Astrocyte (in vitro differentiated cells and primary cell): ENCODE measurements at places on chromosomes 7 and 10. TPM values are rescaled to one million over a fixed set of nuclear protein-coding genes. Genes with fewer than 3 reads are reported as not detected.
A peak's percentile ranks its signal among the peaks of the same experiment; 100 is the strongest.

DNA sequence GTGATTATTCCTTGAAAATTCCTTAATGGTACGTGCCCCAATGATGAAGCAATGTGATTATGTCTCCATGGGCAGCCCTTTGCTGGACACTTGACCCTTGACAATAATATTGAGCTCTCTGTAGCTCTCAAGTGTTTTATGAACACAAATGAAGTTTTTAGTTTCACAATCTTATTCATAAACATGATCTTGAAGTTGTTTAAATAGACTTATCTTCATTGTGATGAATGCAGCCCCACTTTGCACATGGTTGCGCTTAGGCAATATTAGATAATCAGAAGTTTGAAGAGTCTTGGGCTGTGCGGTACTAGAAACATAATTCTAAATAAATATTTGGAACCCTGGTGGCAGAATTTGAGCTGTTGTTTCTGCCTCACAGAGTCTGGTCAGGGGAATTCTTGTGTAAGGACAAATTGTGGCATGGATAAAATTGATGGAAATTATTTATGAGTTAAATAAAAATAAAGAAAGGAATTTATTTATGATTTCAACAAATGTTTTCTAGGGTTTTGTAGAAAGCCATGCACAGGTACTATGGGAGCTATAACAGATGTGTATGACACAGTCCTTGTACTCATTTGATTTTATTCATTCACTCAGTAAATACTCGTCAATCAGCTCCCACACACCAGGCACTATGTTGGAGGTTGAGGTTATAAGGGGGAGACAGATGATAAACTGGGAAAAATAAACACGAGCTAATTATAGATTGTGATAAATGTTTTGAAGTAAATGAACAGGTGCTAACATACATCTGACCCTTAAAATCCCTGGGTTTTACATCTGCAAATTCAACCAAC, 217.9 kb downstream of the GALNT17 start:
- no peak overlapping the region for H3K27ac ChIP-seq
- no peak overlapping the region for H3K4me3 ChIP-seq
- no peaks in the 10 kb centered on the region for H3K36me3 ChIP-seq

DNA sequence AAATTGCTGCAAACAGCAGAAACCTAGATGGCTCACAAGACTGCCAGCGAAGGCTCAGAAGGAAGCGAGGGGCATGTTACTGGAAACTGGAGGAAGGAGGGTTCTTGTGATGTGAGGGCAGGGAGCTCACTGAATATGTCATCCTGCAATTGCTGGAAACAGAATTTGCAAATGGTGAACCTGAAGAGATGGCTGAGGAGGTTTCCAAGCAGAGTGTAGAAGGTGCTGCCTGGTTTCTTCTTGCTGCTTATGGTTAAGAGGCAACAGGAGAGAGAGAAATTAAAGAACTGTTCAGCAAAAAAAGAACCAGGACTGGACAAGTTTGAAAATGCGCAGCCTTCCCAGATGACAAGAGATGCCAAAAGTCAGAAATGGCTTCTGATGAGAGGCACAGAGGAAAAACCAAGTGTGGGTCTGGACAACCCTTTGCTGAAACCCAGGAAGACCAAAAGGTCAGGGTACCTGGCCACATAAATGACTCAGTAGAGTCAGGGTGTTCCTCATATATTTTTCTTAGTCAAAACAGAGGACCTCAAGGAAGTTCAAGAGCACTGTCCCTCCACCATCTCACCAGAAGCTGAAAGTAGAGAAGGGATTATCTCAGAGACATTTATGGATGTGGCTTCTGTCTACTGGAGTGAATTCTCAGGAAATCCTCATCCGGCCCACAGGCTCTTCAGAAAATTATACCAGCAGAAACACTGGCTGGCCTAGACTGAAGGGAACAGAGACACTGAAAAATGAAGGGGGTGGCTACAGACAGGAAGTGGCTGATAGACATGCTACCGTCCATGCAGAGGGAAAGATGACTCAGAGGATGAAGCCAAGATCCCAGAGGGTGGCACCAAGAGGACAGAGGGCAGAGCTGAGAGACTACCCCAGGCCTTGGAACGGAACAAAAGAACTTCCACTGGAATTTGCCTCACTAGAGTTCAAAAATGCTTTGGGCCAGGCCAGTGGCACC, 10.1 kb downstream of the PAPOLB start:
- no peak overlapping the region for H3K27ac ChIP-seq
- no peaks in the 10 kb centered on the region for H3K27me3 ChIP-seq
- no peaks in the 10 kb centered on the region for H3K4me1 ChIP-seq
- H3K4me3 ChIP-seq = no peak overlapping the region

SKAP2 gene
- 10.1 and 17.3 TPM in 2 replicates for total RNA-seq

DNA sequence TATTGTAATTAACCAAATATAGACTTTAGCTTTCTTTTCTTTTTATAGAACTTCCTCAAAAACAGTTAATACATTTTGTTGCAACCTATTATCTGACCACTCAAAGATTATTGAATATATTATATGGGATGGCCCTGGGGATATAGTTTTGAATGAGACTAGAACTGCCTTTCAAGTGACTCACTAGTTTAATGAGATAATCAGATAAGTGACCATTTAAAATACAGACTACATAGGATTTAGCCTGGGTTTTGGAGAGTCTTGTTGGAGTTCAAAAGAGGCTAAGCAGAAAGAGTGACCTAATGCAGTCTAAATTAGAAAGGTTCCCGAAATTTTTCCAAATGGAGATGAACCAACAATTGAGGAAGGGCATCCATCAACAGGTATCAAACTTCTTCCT, 305.2 kb upstream of the ETV1 start:
- H3K36me3 ChIP-seq = no peaks in the 10 kb centered on the region
- no peaks in the 10 kb centered on the region for H3K27me3 ChIP-seq
- H3K27ac ChIP-seq = no peak overlapping the region
- DNase-seq = no peak
- H3K4me3 ChIP-seq = no peak overlapping the region
- H3K4me1 ChIP-seq = no peaks in the 10 kb centered on the region

GRCh38 chr7:44967571-44968446, 11.0 kb downstream of the MYO1G start:
- H3K4me1 ChIP-seq = peaks cover 2% of the 10 kb centered on the region
- H3K27me3 ChIP-seq = no peaks in the 10 kb centered on the region
- no peak overlapping the region for H3K27ac ChIP-seq
- H3K36me3 ChIP-seq = no peaks in the 10 kb centered on the region
- no peak for DNase-seq
- no peak overlapping the region for H3K4me3 ChIP-seq

DNA sequence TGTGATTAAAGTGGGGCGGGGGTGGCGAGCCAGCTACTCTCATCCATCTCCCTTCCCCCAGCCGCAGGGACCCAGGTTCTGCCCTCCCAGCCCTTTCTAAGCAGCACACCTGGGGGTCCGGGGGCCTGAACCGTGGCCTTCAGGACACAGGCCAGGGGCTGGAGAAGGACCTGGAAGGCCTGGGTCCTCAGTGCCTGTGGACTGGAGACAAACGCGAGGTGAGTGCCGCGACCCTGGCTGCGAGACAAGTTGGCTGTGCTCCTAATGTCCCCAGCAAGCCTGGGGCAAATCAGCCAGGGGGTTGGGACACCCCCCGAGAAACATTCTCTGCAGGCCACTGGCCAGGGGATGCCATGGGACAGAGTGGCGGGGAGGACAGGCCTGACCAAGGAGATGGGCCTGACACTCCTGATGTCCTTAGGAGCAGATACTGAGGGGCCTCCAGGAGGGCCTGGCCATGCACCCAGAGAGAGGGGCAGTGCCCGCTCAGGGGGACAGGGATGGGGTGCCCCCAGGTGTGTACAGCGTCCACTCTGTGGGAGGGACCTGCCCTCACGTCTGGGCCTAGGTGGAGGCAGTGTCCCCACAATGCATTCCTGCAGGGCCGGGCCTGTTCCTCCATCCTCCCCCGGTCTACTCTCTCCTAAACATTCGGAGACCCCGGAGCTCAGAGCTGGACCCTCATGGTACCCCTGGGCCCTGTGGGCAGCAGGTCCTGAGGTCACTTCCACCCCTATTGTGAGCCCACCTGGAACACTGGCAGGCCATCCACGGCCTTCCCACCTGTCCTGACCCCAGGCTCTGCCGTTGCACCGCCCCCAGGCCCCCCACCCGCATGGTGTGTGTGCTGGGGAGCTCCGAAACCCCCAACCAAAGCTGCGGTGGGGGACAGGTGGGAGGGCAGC, 13.1 kb downstream of the BRAT1 start:
- no peaks in the 10 kb centered on the region for H3K36me3 ChIP-seq
- H3K4me3 ChIP-seq = no peak overlapping the region
- no peaks in the 10 kb centered on the region for H3K4me1 ChIP-seq
- no peaks in the 10 kb centered on the region for H3K27me3 ChIP-seq
- no peak for DNase-seq

DNA sequence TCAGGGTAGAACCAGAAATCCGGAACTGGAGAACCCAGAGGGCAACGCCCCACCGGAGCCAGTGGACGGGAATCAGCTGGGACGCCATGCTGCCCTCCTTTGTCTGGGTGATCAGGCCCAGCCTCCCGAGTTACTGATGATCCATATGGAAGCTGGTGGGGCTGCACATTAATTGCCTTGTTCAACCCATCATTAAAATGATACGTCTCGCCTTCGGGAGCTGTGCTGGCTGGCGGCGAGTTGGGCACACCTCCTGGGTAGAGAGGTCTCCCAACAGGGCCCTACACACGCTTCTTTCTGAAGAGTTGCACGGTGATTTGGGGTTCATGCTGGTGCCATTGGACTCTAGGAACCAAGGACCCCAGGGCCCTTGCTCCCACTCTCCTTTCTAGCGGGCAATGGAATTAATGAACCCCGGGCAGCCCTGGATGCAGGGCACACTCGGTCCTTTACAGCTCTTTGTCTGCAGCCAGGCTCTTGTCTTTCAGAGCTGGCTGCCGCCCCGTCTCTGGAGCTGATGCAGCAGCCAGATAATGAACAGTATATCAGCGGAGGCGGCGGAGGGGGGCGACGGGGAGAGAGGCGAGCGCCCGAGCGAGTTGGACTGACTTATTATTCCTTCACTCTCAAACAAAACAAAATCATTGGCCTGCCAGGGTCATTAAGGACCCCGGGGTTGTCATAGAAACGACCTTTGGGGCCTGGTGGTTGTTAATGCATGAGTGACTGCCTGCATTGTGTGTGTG, 412.2 kb upstream of the ZMIZ1 start:
- H3K4me1 ChIP-seq = peaks cover 17% of the 10 kb centered on the region
- H3K27me3 ChIP-seq = peaks cover 2% of the 10 kb centered on the region
- no peaks in the 10 kb centered on the region for H3K36me3 ChIP-seq
- H3K4me3 ChIP-seq = no peak overlapping the region
- no peak overlapping the region for H3K27ac ChIP-seq
- peak; percentile 48 for DNase-seq

DNA sequence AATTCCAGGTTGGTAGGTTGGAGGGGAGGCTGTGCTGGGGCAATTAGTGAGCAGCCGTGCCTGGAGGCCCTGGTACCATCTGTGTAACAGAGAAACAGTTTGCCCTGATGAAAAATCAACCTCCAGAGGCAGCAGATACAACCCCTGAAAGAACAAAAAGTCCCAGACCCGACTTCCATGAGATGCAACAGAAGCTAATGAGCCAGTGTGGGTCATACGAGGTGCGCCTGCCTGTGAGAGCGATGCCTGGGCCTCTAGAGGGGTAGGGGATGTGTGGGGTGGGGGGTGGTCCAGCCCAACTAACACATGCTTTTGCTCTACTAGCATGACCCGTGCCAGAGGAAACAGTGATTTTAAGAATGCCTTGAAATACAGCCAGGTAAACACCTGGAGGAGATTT, 39.3 kb downstream of the CELF2 start:
- H3K36me3 ChIP-seq = no peaks in the 10 kb centered on the region
- no peaks in the 10 kb centered on the region for H3K4me1 ChIP-seq
- no peak for DNase-seq
- no peaks in the 10 kb centered on the region for H3K27me3 ChIP-seq

DNA sequence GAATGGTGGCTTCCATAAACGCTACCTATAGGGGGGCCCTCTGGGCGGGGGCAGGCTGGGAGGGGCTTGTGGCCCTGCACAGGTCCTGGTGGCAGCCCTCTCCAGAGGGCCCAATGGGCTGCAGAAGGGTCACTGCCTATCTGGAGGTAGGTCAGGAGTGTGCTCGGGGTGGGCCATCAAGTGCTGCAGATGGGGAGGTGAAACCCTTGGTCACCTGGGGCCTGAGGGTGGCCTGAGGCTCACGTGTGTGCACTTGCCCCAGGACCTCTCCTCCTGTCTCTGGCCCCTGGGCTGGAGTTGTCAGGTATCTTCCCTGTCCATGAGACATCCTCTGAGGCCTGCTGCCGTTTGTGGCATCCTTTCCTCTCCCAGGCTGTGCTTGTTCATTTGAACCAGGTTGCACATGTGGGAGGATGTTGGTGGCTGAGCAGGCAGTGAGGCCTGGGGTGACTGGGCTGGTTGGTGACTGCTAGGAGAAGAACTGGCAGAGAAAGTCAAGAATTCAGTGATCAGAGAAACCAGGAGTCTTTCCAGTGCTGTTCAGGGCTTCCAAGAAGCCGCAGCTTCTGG, 21.1 kb upstream of the SH2D4B start:
- peaks cover 59% of the 10 kb centered on the region for H3K36me3 ChIP-seq
- H3K27ac ChIP-seq = no peak overlapping the region
- DNase-seq = no peak
- H3K27me3 ChIP-seq = no peaks in the 10 kb centered on the region

DNA sequence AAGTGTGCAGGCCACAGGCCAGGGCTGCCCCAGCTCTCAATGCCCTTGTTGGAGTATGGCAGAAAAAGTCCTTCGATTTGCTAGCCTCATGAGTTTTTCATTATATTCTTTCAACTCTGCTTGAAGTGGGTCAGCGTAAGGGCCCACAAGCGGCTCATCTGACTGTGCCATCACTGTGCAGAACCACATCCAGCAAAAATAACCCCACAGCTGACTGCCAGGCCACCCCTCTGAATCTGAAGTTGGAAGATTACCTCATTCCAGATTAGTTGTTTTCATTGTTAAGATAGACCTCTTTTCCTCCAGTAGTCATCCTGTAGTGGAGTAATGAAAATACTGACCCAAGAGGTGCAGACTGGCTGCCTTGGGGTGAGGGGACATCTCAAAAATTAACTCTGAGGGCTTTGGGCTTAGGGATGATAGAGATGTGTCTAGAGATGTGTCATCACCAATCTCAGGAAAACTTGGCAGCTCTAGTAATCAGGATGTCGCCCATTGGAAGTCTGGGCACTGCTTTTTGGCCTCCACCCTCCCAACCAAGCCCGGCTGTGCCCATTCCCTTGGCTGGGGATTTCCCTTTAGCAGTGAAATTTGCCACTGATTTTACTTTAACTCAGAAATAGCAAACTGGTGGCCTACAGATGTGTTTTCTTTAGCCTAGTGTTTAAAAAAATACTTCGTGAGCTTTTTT, 164.3 kb downstream of the LCOR start:
- H3K36me3 ChIP-seq = no peaks in the 10 kb centered on the region
- peak; percentile 35 for DNase-seq
- H3K27me3 ChIP-seq = no peaks in the 10 kb centered on the region
- peaks cover 25% of the 10 kb centered on the region for H3K4me1 ChIP-seq

DNA sequence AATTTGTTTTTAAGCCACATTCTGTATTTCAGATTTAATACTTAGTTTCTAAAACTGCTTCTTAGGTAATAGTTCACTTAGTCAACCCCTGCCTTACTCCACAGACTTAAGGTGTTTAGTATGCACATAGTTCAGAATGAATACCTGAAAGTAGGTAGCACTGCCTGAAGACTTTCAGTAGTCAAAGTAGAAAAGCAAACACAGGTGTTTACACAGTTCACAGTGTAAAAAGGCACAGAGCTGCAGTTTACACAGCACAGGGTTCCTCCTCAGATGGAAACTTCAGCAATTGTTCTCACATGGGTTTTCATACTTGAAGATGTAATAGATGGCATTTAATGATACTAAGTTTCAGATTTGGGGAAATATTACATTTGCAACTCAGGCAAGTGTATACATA, 3.1 kb upstream of the PKD1L1 start:
- no peaks in the 10 kb centered on the region for H3K36me3 ChIP-seq
- H3K4me3 ChIP-seq = no peak overlapping the region
- no peak overlapping the region for H3K27ac ChIP-seq
- H3K27me3 ChIP-seq = no peaks in the 10 kb centered on the region
- no peak for DNase-seq

CPXM2 gene
- total RNA-seq = 5.2 and 5.5 TPM in 2 replicates
